ENCODE measurements at places on chromosomes 6 and 20.

DNA sequence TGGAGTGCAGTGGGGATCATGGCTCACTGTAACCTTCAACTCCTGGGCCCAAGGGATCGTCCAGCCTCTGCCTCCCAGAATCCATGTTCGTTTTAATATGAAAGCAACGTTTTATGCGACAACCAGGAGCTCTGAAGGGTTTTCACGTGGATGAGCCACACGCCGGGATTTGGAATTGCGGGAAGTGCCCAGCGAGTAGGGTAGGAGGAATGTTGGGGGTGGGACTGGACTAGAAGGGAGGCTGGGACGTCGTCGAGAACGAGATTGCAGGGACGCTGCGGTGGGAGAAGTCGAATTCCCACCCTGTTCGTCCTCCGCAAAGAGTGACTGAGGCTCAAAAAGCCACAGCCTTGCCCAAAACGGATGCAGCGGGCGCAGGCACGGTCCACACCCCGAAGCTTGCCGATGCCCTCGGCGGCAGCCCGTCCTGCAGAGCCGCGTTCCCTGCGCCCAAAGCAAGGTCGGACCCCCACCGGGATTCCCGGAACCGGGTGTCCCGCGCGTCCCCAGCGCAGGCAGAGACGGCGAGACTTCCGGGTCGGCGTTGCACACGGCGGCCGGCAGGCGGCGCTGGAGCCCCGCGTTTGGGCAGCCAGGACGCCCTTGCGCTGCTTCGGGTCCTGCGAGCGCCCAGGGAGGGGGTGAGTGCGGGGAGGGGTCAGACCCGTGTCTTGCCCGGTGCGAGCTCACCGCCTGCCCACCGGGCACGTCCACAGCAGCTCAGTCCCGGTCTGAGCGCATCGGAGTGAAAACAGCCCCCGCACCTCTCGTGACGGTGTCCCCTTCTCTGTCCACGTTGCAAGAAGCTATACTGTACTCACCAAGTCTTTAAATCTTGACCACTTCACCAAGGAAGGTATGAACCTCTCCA, 87.8 kb downstream of the DHX35 start:
- peak; percentile 82 for DNase-seq

DNA sequence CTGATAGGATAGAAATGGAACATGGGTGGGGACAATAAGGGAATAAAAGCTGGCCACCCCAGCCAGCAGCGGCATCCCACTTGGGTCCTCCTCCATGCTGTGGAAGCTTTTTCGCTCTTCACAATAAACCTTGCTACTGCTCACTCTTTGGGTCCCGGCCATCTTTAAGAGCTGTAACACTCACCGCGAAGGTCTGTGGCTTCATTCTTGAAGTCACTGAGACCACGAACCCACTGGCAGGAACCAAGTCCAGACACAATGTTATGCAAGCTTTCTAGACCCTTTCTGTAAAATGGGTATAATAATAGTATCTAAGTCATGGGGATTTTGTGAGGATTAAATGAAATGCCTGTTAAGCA, 48.9 kb upstream of the EZR start:
- no peak for DNase-seq

- DNase-seq: no peak
Measured at GRCh38 chr6:22113026-22113766, 183.6 kb downstream of the PRL start.

- no peak for DNase-seq
Measured at GRCh38 chr6:120604510-120604909, 729.8 kb downstream of the TBC1D32 start.

- no peak for DNase-seq
Measured at GRCh38 chr6:111208933-111209332, 121.6 kb downstream of the SLC16A10 start.

- no peak for DNase-seq
Measured at GRCh38 chr6:157187182-157188083, 135.9 kb downstream of the TMEM242 start.

DNA sequence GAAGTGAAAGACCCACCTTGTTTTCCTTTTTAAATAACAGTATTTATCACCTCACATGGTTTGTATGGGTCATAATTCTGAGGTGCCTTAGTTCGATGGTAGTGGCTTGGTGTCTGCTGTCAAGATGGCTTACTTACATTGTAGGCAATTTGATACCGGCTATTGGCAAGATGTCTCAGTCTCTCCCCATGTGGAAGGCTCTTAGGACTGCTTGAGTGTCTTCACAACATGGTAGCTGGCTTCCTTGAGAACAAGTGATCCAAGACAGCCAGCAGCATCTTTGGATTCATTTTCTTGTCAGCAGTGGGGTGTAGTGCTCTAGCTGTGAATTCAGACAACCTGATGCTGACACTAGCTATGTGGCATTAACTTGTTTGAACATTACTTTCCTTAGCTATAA, 70.1 kb downstream of the CBFA2T2 start:
- no peak for DNase-seq

DNA sequence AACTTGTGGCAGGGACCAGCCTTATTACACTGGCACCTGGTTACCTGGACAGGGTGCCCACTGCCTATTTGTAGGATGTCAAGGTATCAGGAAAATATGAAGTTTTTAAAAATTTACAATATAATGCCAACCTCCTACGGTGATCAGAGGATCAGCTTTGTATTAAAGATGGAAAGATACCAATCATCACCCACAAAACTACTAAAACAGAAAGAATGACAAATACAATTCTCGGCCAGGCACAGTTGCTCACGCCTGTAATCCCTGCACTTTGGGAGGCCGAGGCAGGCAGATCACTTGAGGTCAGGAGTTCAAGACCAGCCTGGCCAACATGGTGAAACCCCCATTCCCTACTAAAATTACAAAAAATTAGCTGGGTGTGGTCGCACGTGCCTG, 18.4 kb upstream of the PRND start:
- DNase-seq: no peak

GRCh38 chr6:3226042-3226441, 1.4 kb downstream of the TUBB2B start:
- DNase-seq: no peak

- no peak for DNase-seq
Measured at GRCh38 chr20:22418738-22419137, 165.6 kb downstream of the FOXA2 start.

- no peak for DNase-seq
Measured at GRCh38 chr6:144049386-144049785, 41.3 kb upstream of the PLAGL1 start.

GRCh38 chr6:28161410-28162079, 19.9 kb downstream of the ZKSCAN8 start:
- peak; percentile 81 for DNase-seq

- DNase-seq: no peak
Measured at GRCh38 chr6:10268111-10268510, 146.8 kb downstream of the TFAP2A start.

DNA sequence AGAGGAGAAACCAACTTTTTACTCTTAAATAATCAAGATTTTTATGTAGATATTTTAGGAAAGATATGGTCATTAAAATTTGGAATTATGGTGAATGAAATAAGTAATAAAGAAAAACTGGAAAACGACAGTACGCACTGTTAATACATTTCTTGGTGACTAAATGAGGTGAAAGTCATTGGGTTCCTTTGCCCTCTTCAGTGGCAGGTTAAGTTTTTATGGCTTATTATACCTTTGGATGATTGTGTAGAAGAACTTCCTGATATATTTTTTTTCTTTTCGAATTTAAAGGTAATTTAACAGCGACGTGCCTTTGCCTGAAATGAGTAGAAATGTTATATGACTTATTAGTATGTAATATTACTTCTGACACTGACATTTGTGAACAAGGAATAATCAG, 43.4 kb downstream of the FOXO3 start:
- DNase-seq: no peak

DNA sequence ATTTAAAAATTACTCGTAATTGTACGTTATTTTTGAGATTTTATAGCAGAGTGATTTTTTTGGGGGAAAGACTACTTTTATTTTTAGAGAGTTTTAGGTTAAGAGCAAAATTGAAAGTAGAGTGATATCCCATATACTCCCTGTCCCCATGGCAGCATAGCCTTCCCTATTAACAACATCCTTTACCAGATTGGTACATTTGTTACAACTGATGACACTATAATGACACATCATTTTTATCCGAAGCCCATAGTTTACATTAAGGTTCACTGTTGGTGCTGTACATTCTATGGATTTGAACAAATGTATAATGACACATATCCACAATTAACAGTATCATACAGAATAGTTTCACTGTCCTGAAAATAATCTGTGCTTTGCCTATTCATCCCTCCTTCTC, 1126.4 kb upstream of the CITED2 start:
- DNase-seq: no peak

- DNase-seq: no peak
Measured at GRCh38 chr6:18218233-18218632, 46.1 kb downstream of the DEK start.

GRCh38 chr6:144753023-144753705, 468.0 kb downstream of the UTRN start:
- no peak for DNase-seq

DNA sequence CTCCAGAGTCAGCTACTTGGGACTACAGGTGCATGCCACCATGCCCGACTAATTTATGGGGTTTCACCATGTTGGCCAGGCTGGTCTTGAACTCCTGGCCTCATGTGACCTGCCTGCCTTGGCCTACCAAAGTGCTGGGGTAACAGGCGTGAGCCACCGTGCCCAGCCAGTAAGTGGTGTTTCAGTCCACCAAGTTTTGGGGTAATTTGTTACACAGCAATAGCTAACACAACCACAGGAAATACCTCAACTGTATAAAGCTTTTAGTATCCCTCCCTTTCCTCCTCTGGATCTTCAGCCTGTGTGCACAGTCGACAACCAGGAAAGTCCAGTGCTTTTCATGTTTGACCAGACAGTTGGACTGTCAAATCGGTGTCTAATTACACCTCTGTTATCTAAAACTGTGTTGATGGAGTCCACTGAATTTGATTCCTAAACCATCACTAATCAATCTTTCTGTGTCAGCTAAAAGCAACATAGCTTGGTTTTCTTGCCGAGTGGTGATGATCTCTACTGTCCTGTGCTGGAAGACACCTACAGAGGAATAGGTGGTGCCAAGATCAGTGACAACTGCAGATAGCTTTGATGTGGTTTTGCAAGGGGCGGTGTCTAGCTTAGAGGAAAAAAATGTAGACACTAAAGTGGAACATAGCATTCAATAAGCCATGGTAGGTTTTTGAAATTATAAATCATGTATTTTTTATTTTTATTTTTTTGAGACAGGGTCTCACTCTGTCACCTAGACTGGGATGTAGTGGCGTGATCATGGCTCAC, 22.2 kb upstream of the ZBTB2 start:
- no peak for DNase-seq

GRCh38 chr6:110233770-110234374, 53.6 kb downstream of the CDC40 start:
- DNase-seq: no peak

DNA sequence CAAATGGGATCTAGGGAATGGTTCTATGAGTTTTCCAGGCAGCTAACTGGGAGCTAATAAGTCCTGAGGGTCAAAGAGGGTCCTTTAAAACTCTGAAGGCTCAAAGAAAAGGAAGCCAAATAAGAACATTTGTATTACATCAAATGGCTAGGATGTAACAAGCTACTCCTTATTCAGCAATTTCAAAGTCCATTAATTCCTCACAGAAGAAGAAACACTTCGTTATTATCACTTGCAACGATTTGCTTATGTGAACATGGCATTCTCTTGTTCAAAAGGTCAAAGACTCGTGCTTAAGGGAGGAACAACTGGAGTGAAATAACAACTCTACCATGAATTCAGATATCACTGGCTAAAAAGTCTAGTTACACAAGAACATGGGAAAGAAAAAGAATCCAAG, 70.8 kb upstream of the FBXO30 start:
- DNase-seq: no peak

- no peak for DNase-seq
Measured at GRCh38 chr6:159085396-159085895, 40.7 kb upstream of the TAGAP start.

DNA sequence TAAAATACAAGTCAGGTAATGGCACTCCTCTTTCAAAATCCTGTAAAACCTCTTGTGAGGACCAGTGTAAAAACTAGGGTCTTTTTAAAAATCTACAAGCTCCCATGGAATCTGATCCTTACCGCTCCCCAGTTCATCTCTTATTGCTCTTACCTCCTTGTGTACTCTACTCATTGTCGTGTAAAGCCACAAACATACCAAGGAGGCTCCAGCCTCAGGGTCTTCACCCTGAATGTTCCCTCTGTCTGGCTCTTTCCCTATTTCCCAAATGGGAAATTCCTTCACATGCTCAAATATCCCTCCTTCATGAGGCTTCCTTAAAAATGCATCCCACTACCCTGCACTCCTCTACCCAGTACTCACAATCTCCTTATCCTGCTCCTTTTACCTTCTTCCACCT, 67.1 kb downstream of the TASP1 start:
- no peak for DNase-seq

GRCh38 chr6:39211183-39211582, 18.1 kb downstream of the KCNK5 start:
- DNase-seq: no peak

DNA sequence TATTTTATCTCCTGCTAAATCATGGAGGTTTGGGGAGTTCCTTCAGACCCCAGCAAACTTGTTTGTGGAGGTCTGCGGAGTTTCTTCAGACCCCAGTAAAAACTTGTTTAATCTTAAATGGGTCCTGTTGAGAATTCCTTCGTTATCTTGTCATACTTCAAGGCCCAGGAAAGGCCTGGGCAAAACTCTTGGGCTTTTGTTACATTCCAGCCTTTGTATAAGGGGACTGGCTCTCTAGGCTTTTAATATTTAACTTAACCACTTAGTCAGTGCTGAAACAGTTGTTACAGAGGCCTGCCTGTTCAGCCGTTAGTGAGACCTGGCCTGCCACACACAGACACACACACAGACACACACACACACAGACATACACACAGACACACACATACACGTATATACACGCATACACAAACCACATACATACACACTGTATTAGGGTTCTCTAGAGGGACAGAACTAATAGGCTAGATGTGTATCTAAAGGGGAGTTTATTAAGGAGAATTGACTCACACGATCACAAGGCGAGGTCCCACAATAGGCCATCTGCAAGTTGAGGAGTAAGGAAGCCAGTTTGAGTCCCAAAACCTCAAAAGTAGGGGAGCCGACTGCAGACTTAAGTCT, 21.3 kb upstream of the CST3 start:
- DNase-seq: no peak
